NCI-H446 (cell line): ENCODE measurements at places on chromosomes 1 and 21.

DNA sequence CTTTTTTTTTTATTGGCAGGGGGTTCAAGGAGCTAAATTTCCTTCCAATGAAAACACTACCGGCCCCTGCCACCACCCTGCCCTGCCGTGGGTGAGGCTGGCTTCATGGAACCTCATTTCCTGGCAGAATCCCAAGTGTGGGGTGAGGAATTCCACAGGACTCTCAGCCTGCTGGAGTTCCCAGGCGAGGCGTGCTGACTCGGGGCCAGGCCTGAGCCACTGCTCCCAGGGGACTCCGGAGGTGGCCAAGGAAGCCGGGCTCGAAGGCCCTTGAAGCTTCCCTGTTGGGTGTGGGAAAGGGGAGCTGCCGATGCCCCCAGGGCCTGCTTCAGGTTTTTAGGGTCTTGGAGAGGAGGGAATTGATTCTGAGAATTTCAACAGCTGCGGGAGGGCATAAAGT is 95.3 kb upstream of the ACTRT2 start:
- DNase-seq = no peak

DNA sequence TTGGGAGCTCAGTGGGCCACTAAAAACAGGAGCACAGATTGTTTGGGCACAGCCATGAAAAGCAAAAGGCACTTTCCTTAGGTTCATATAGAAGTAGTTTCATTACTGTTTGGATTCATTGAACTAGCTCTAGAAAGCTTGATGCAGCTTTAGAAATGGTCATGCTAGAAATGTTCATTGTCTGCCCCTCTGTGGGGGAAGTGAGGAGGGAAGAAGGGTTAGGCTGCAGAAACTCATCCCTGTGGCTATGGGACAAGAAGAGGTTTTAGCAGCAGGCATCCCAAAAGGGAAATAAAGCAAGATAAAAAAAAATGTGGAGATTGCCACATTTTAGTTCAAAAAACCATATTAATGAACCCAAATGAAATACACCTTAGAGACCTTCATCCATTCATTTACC is 359.6 kb upstream of the PTBP2 start:
- no peak for DNase-seq

GRCh38 chr1:248782416-248783141 is 27.0 kb upstream of the LYPD8 start:
- DNase-seq = no peak

DNA sequence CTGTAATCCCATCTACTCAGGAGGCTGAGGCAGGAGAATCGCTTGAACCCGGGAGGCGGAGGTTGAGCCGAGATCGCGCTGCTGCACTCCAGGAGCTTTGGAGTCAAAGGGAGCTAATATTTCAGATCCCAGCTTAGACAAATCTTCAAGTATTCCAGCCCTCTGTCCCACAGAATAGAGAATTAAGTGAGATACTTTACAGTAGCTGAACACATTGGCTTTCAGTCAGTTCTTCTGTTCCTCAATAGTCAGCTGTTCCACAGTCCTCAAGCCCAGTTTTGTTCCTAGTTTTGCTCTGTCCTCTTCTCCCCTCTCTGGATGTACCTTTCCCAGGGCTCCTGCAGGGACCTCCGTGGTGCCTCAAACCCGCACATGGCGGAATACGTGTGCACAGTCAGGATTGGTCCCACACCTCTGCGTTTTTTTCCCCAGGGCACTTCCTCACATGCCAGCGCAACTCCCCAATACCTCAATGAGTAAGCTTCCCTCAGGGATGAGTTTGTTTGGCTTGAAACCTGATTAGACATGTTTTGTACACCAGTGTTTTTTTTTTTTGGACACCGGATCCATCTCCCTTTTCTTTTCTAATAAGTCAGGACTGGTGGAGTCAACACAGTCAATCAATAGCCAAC is 1.2 kb downstream of the MFN2 start:
- no peak for DNase-seq

DNA sequence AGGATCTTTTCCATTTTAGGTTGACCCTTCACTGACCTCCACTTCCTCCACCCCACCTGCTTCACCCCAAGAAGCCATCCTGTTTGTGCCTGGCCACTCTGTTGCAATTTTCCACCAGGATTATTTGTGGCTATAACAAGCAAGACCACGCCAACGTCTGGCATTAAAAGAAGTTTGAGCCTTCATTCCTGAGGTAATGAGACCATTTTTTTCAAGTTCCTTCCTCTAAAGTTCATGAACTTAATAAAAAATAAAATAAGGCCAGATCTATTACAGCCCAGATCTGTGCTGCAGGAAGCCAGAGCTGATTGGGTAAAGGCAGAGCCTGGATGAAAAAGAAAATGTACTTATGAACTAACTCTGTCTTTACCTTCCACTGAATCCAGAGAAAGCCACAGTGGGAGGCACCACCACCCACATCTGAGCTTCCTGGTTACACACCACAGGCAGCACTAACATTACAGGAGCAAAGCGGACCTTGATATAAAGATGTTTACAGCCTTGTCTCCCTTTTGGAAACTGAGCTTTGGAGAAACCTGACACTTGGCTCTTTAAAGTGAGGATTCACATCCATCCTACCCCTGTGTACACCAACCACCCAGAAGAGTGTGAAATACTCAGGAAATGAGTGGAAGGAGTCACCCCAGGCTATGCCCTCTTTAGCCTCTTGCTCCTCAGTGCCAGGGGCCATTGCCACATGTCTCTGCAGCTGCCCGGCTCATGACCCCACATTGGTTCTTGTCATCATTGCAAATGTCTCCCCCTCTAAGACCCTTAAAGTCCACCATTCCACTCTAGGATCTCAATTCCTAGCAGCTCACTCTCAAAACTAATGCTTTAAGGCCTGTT is 293.6 kb downstream of the PLPP3 start:
- no peak for DNase-seq

- DNase-seq = peak; percentile 40
Measured at GRCh38 chr1:161726473-161727255, 5.3 kb downstream of the FCRLB start.
